ENCODE measurements at places on chromosomes 13 and 19.
A peak's percentile ranks its signal among the peaks of the same experiment; 100 is the strongest.

DNA sequence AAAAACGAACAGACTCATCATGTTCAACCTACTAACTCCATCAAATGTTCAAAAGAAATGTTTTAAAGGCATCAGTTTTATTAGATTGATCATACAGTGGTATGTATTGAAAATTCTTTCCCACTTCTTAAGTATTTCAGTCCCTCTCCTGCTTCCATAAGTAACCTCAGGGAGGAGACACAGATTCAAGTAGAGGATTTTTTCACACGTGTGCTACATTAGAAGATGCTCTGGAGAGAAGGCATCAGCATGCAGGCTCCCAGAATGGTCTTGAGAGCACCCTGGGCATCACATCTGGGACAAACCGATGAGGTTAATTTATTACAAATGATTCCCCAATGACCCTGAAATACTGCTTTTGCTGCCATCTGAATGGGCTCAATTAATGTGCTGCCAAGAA is 3.6 kb downstream of the GPR12 start:
- DNase-seq, result no peak

GRCh38 chr13:62850331-62850730 is 1434.7 kb upstream of the PCDH20 start:
- no peak for DNase-seq

- DNase-seq, result peak; percentile 19
These were observed 38.4 kb downstream of the PCDH8 start for GRCh38 chr13:52810011-52810410.

DNA sequence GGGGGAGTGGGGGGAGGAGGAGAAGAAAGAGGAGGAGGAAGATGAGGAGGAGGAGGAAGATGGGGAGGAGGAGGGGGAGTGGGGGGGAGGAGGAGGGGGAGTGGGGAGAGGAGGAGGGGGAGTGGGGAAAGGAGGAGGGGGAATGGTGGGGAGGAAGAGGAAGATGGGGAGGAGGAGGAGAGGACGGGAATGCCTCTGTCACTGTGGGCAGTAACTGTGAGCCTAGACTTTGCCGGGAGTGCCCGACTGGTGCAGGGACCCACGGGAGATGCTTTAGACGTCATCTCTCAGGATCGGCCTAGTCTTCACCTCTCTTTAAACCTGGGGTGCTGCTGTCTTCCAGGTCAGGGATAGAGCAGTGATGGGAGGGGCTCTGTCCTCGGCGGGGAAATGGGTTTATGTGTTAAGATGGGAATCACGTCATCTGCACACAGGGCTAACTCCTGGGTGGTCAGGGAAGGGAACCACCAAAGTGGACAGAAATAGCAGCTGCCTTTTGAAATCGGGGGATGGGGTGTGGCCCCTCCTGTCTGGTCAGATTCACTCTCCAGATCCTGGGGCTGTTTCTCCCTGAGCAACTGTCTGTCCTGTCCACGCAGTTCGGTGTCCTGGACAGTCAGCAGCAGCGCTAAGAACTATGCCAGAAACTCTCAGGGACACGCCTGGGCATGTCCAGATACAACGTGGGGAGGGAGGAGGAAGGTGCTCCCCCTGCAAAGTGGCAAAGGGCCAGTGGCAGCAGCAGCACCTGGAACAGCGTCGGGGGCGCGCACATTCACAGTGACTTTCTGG is 26.9 kb downstream of the GAS6 start:
- no peak for DNase-seq

DNA sequence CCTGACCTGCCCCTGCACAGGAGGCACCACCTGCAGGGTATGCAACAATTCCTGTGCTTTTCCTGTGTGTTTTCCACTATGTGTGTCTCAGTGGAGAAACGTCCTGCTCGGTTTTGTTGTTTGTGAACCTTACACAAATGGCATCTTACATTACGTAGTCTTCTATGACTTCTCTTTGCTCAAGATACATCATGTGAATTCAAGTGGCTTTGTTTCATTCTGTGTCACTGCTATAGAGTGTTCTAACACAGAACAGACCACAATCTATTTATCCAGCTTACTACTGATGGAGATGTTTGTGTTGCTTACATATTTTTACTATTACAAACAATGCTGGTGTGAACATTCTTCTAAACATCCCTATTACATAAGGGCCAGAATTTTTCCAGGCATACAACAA is 97.7 kb downstream of the ANKRD10 start:
- DNase-seq, result no peak

DNA sequence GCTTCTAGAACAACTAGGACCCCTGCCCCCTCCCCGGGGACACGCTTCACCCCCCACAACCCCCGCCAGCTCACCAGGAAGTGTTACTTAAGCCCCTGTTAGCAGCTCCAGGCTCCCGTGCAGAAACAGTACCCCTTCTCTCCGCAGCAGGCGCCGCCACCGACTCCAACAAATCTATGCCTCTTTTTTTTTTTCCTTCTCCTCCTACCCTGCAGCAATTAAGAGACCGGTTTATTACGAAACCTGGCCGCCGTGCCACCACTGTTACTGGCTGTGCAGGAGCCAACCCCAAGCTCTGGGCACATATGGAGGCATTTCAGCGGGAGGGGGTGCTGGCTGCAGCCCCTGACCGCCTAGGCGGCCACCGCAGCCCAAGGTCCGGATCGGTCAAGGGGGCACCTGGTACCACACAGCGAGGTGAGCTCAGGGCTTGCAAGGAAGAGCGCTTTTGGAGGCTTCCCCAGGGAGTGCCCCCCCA is 2.4 kb downstream of the GADD45B start:
- peak; percentile 76 for DNase-seq

DNA sequence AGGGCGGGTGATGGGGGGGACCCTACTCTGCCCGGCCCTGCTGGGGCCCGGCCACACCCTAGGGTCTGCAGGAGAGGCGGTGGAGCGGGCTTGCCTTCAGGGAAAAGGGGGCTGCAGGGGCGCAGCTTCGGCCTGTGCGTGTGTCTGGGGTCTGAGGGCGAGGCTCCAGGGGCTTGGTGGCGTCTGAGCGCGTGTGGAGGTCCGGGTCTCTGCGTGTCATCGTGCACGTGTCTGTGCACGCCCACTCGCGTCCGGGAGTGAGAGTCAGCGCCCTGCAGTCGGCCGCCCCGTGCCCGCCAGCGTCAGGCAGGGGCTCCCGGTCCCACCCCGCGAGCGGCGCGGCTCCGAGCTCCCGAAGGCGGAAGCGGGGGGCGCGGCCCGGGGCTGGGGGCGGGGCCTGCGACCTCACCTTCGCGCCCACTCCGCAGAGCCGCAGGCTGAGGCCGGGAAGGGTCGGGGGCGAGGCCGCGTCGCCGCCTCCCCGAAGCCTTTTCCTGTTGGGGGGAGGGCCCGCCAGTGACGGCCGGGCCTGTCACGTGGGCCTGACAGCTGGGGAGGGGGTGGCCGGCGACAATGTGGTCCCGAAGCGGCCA is at the start of gene ARHGAP45:
ARHGAP45 (plus strand) TSS at position 420 of the 593 bp plus-strand sequence. CDS start 239 bp downstream, outside the sequence.
- DNase-seq, result no peak

GRCh38 chr19:56838024-56838908 is 2.3 kb downstream of the PEG3 start:
- DNase-seq, result no peak

DNA sequence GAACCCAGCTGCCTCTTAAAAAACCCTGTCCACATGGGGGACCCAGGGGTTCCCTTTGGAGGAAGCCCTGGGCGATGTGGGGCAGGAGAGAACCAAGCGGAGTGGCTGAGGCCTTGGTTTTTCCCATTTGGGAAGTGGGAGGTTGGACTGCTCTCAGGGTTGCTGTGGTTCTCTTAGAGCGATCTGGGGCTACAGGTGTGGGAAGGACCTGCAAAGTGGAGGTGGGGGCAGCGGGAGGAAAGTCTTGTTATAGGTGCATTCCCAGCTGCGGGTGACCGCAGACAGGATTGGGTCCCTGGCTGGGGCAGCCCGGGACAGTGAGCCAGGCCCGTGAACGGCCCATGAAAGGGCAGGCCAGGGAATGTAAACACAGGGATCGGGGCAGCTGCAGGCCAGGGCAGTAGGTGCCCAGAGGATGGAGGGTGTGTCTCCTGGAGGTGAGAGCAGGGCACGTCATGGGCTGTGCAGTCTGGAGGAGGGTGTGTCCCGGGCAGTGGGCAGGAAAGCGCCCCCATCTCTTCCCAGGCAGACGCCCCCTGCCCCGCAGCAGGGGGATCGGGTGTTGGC is 814 bp downstream of the SLC25A23 start:
- no peak for DNase-seq

GRCh38 chr13:46687810-46688209 is 109.2 kb downstream of the ESD start:
- peak; percentile 56 for DNase-seq

DNA sequence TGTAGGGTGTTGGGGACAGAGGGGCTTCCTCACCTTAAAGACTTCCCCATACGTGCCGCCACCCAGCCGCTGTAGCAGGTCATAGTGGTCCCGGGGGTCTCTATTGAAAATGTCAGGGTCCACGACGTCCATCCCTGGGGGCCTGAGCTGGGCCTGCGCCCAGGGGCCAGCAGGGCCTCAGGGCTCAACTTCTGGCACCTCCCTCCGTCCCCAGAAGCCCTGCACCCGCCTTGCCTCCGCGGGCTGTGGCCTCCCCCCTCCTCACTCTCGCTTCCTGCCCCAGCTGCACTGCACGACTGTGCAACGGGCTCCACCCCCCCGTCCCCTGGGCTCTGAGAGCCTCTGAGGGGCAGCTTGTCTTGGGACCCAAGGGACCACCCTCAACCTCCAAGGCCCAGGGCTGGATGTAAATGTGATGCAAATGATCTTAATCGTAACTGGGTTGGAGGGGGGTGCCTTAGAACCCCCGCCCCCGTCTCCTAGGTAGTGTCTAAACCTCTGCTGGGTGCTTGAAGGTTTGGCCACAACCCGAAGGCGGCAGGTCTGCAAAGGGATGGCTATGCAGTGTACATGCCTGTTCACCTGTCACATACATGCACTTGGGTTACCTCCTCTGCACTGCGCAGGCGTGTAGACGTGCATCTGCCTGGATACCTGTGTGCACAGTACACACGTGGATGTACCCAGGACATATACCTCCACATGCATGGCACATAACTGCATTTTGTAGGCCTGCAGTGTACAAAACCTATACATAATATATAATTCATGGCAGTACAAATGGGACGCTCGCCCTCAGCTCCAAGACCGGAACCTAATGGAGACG is at the start of gene MAP4K1:
MAP4K1 (minus strand) TSS at position 190 of the 826 bp plus-strand sequence; CDS start at position 132, 58 bp downstream.
- DNase-seq, result no peak

DNA sequence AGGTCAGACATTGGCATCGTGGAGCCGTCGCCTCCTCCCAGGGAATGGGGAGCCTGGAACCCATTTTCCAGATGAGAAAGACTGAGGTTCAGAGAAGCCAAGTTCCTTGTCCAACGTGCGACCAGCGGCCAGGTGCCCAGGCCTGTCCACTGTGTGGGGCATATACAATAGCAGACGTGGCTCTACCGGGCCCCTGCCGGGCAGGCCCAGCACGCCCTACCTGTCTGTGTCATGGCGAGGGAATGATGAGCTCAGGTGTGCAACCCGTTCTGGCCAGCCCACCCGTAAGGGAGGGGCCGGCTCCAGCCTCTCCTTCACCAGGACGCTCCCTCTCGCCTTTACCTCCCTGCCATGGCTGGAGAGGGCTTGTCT is 837 bp downstream of the GNA15 start:
- no peak for DNase-seq

- DNase-seq, result no peak
These were observed 7.8 kb upstream of the TINCR start for GRCh38 chr19:5575590-5575989.

GRCh38 chr13:49890376-49890775 is 45.8 kb downstream of the SPRYD7 start:
- no peak for DNase-seq
